ENCODE measurements at places on chromosomes 11 and 22.

GRCh38 chr11:128727796-128728431, 34.0 kb downstream of the FLI1 start:
- DNase-seq: no peak

DNA sequence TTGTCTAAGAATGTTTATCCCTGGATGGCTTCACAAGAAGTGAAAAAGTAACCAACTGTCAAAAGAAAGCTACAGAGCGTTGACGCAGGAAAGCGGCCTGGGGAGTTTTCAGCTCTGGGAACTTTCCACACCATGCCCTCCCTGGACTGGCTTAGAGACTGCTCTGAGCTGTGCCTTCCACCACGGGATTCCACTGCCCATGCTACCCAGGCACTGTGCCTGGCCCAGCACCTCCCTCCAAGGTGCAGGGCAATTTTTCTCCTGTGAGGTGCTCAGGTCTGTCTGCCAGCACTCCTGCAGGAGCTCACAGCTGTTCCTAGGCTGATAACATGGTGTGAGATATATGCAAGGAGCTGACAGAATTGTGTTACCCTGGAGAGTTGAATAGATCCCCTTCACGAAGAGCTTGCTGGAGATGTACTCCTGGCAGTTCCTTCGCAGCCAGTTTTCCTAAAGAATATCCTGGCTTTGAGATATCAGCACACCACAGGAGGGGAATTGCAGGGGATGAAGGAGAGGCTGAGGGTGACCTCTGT, 258.3 kb upstream of the B3GAT1 start:
- DNase-seq: no peak

GRCh38 chr11:12524865-12525264, 147.5 kb downstream of the PARVA start:
- DNase-seq: no peak

GRCh38 chr11:26947379-26947844, 46.5 kb upstream of the FIBIN start:
- no peak for DNase-seq

DNA sequence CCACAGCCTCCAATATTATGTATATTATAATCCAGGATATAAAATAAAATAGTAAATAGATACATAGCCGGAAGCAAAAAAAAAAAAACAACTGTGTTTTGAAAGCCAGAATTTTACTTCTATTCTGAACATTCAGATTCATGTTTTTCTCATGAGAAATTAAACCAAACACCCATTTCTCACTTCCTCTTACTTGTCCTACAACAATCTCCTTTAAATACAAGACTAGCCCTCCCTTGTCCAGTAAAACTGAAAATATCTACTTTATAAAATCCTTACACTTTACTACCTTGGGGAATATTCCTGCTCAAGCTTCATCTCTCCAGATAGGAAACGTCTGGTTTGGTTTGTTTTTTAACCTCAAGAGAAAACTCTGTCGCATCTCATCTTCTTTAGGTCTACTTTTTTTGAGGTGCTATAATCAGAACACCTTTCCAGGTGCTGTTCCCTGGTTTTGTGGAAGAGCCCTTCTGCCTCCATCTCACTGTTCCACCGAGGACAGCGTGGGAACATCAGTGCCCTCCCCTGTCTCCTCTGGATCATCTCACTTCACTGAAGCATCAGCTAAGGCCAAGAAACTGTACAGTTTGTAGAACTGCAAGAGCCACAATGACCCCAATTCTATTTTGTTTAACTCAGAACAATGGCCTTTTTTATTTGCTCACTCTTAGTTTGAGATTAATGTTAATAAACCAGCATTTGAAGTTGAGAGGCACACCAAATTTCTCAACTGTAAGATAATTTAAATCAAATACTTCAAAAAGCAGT, 82.0 kb upstream of the ARHGAP32 start:
- DNase-seq: no peak

DNA sequence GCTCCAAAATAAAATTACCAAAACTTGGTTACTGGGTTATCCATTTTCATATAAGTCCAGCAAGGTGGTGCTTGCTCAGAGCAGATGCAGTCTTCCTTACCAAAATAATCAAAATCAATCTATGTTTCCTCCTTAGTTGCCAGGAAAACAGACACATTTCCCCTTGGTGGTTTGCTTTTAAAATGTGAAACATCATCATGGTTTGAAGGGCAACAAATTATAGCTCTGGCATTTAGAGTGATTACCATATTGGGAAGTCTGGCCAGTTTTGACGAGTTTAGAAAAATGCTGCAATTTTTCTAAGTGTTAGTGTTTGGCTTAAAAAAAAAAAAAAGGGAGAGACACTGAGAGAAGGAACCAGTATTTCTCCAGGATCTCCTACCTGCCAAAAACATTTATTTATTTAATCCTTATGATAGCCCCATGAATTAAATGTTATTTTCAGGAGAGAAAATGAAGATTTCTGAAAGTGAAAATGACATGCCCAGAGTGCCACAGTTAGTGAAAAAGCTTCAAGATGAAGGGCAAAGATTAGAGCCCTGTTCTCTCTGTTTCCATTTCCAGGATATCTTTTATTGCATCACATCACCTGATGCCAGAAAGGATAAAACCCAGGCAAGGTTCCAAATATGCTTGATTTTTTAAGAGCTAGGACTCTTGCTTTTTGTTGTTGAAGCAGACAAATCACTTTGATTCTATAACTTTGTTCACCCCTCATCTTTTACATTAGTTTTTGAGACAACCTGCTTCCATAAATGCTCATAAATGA, 29.6 kb upstream of the TBCEL start:
- no peak for DNase-seq

DNA sequence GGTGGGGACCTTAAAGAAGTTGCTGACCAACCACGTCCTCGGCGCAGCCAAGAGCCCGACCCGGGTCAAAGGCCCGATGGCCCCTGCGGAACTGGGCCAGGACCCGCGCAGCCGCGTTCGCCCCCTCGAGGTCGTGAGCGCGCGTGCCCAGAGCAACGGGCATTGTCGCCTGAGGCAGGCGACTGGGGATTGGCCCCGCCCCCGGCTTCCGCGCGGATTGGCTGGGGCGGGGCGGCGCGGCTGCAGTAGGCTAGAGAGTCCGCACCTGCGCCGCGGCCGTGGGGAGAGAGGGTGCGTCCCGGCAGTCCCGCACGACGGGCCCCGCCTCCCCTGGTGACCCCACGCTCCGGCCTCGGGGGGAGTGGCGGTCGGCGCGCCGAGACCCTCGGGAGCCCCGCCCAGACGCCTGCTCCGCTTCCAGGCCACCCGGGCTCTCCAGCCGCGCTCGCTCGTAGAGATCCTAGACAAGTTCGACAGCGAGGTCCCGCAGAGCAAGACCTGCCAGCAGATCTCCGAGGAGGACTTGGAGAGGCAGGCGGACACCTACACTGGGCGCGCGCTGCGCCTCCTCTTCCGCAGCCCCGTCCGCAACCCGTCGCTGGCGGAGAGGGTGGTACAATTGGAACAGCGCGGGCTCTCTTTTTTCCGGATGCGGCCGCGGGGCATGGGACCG, 8.3 kb upstream of the PPIL2 start:
- peak; percentile 89 for DNase-seq

GRCh38 chr11:86644291-86644690, 28.1 kb downstream of the ME3 start:
- no peak for DNase-seq

GRCh38 chr11:83687787-83688186, 401.6 kb upstream of the CCDC90B start:
- DNase-seq: no peak

GRCh38 chr11:47233989-47234668, 14.5 kb downstream of the ACP2 start:
- DNase-seq: no peak

DNA sequence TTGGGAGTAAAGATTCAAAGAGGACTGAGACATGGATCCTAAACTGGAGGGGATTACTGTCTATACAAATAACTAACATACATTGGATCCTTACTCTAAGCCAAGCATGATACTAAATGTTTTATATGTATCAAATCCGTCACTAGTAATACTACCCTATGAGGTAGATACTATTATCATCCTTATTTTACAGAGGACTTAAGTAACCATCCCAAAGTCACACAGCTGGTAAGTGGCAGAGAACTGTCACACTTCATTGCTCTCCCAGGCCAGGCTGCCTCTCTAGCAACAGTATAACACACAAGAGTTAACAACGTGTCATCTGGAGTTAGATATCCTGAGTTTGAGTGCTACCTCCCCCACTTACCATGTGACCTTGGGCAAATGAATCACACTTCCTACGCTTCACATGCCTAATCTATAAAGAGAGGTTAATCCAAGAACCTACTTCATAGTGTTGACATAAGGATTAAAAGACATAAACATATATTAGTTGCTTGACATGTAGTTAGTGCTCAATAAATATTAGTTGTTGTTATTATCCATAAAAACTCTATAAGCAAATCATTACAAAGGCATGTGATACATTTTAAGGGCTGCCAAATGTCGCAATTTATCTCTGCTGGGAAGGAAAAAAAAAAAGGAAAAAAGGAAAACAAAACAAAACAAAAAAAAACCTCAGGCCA, 33.8 kb upstream of the SPON1 start:
- DNase-seq: no peak

- no peak for DNase-seq
Observed at GRCh38 chr11:120233207-120233803, 6.6 kb upstream of the POU2F3 start.

Measured in CD8-positive, alpha-beta T cell (primary cell).